HCT116 (cell line): ENCODE measurements at places on chromosomes 5 and 9. TPM values are rescaled to one million over a fixed set of nuclear protein-coding genes. Genes with fewer than 3 reads are reported as not detected.

Gene TMEM171
- total RNA-seq: 5.4 TPM

Gene GCNT4
- total RNA-seq: 0.07 TPM

GRCh38 chr5:67301285-67301903, 104.8 kb upstream of the CD180 start:
- H3K27me3 ChIP-seq: peaks cover 15% of the 10 kb centered on the region
- no peak for DNase-seq
- no peak overlapping the region for H3K4me3 ChIP-seq
- H3K36me3 ChIP-seq: no peaks in the 10 kb centered on the region

GRCh38 chr5:39256477-39257235, 37.3 kb upstream of the FYB1 start:
- H3K4me1 ChIP-seq: no peaks in the 10 kb centered on the region
- H3K36me3 ChIP-seq: no peaks in the 10 kb centered on the region
- no peak for DNase-seq

- peaks cover 50% of the 10 kb centered on the region for H3K27me3 ChIP-seq
- H3K36me3 ChIP-seq: no peaks in the 10 kb centered on the region
- DNase-seq: no peak
- no peaks in the 10 kb centered on the region for H3K4me1 ChIP-seq
- H3K27ac ChIP-seq: no peak overlapping the region
Measured at GRCh38 chr5:133679534-133679933, 67.2 kb upstream of the FSTL4 start.

Gene LECT2
- not detected for total RNA-seq

DNA sequence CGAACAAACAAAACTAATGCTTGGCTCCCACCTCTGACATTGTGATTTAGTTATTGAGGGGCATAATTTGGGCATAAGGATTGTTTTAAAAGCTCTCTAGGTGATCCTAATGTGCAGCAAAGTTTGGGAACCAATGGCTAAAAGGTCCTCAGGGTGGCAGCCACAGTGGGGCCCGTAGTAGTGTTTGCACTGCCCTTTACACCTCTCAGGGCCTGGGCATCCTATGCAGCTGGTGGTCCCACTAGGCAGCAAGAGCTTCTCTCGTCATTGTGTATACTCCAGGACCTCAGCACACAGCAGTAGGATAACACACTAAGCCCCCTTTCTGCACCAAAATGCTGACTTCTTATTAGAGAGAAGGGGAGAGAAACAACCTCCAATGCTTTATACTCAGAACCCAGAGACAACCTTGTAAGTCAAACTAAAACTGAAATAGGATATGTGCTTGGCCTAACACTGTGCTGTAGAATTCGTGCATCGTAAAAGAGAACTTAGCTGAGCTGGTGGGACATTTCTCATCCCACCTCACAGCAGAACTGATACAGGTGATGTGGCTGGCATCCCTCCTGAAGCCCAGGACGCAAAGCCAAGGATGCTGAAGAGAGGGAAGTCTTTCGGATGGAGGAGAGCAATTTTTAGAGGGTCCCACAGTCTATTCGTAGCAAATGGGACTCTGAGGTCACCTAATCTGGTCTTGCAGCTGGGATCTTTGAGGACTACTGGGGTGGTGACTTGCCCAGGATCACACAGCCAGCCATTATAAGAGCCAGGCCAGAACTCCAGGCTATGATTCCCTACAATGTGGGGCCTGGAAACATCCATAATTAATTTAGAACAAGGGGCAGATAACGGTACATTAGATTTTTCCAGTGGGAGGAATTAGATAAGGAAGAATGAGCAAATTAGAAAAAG, 1.2 kb downstream of the GLRX start:
- H3K36me3 ChIP-seq: no peaks in the 10 kb centered on the region
- peak overlapping the region; percentile 75 for H3K4me3 ChIP-seq
- DNase-seq: no peak
- H3K27ac ChIP-seq: no peak overlapping the region

- DNase-seq: no peak
- no peak overlapping the region for H3K4me3 ChIP-seq
- no peaks in the 10 kb centered on the region for H3K4me1 ChIP-seq
- no peaks in the 10 kb centered on the region for H3K36me3 ChIP-seq
- H3K27me3 ChIP-seq: no peaks in the 10 kb centered on the region
Measured at GRCh38 chr5:129342796-129343195, 117.3 kb upstream of the ADAMTS19 start.

DNA sequence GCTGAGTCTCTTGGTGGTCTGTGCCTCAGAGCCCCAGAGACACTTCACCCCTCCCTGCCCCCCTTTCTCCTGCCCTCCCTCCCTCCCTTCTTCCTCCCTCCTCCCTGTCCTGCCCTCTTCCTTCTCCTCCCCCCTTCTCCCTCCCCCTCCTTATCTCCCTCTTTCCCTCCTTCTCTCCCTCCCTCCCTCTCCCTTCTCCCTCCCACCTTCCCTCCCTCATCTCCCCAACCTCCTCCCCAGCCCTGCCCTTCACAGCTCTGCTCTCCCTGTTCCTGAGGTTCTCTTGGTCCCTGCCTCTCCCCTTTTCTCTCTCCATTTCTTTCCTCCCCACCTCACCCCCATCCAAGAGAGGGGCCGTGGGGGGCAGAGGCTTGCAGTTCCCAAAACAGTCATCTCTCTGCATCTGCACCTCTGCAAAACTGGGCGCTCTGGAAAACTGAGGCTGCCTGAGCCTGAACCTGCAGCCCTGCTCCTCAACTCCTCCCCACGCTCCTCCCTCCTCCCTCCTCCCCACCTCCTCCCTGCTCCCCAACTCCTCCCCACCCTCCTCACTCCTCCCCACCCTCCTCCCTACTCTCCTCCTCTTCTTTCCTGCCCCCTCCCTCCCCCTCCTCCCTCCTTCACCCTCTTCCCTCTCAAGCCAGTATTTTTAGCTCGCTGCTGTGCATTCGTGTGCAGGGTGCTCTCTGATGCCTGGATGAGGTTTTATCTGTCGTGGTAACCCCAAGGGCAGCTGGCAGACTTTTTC, 219.1 kb downstream of the C9orf50 start:
- no peak for DNase-seq
- H3K4me1 ChIP-seq: peaks cover 20% of the 10 kb centered on the region
- no peak overlapping the region for H3K4me3 ChIP-seq
- H3K27ac ChIP-seq: peak overlapping the region; percentile 29; the same call in 1 of the 2 replicates
- H3K36me3 ChIP-seq: no peaks in the 10 kb centered on the region
- H3K27me3 ChIP-seq: peaks cover under 1% of the 10 kb centered on the region; the same call in 1 of the 2 replicates

DNA sequence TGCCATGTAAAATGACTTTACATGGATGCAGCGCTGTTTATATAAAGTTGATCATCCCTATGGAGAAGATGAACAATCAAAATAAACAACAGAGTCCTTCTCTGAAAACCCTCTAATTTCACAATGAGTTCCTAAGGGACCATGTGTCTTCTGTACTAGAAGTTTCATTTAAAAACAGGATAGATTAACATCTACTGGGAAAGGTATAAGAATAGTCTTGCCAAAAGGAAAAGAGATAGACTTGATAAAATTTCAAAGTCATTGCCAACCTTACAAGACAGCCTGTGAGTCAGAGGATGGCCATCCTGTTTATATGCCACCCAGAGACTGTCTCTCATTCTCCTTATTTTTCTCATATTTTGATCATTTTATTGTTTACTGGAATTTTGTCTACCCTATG, 367.1 kb upstream of the PDE4D start:
- no peak for DNase-seq
- H3K27me3 ChIP-seq: peaks cover 38% of the 10 kb centered on the region
- H3K36me3 ChIP-seq: no peaks in the 10 kb centered on the region
- no peak overlapping the region for H3K27ac ChIP-seq
- H3K4me3 ChIP-seq: no peak overlapping the region
- no peaks in the 10 kb centered on the region for H3K4me1 ChIP-seq

Gene ZNF454
- total RNA-seq: 0.61 TPM

GRCh38 chr5:87499478-87500410, 87.0 kb upstream of the CCNH start:
- H3K27me3 ChIP-seq: no peaks in the 10 kb centered on the region
- H3K36me3 ChIP-seq: no peaks in the 10 kb centered on the region
- H3K27ac ChIP-seq: no peak overlapping the region
- peaks cover 6% of the 10 kb centered on the region; the same call in 1 of the 2 replicates for H3K4me1 ChIP-seq

GRCh38 chr9:114653556-114654159, 3.9 kb downstream of the TEX53 start:
- H3K27ac ChIP-seq: no peak overlapping the region
- H3K4me1 ChIP-seq: peaks cover 5% of the 10 kb centered on the region
- H3K27me3 ChIP-seq: no peaks in the 10 kb centered on the region
- H3K36me3 ChIP-seq: no peaks in the 10 kb centered on the region

- H3K27me3 ChIP-seq: peaks cover 3% of the 10 kb centered on the region; the same call in 1 of the 2 replicates
- H3K36me3 ChIP-seq: no peaks in the 10 kb centered on the region
- no peaks in the 10 kb centered on the region for H3K4me1 ChIP-seq
- DNase-seq: no peak
- no peak overlapping the region for H3K27ac ChIP-seq
- no peak overlapping the region for H3K4me3 ChIP-seq
Measured at GRCh38 chr9:18800579-18800978, 232.4 kb downstream of the SAXO1 start.

Gene OXCT1
- 28.1 TPM for total RNA-seq

GRCh38 chr9:127871531-127871930, 5.9 kb downstream of the AK1 start:
- no peak overlapping the region for H3K27ac ChIP-seq
- H3K27me3 ChIP-seq: no peaks in the 10 kb centered on the region
- no peaks in the 10 kb centered on the region for H3K36me3 ChIP-seq
- peaks cover 7% of the 10 kb centered on the region; the same call in 1 of the 2 replicates for H3K4me1 ChIP-seq
- no peak overlapping the region for H3K4me3 ChIP-seq
- DNase-seq: no peak

- no peak overlapping the region for H3K4me3 ChIP-seq
- DNase-seq: no peak
- H3K4me1 ChIP-seq: no peaks in the 10 kb centered on the region
- no peaks in the 10 kb centered on the region for H3K27me3 ChIP-seq
- no peak overlapping the region for H3K27ac ChIP-seq
- no peaks in the 10 kb centered on the region for H3K36me3 ChIP-seq
Measured at GRCh38 chr5:152547202-152547601, 142.1 kb upstream of the NMUR2 start.
